Kidney (tissue), 22 donors: ENCODE measurements at places on chromosomes 6 and 20. TPM values are rescaled to one million over a fixed set of nuclear protein-coding genes. Genes with fewer than 3 reads are reported as not detected.

EMILIN3 gene
- total RNA-seq: 0.50 TPM

SUN5 gene
- total RNA-seq: not detected

FAM217A gene
- total RNA-seq: not detected

SLCO4A1 gene
- 80.3 TPM for total RNA-seq

MYLK2 gene
- not detected for total RNA-seq

GJA1 gene
- 47.8 TPM for total RNA-seq

SLC16A10 gene
- total RNA-seq: 3.7 TPM

EDN3 gene
- 0.19 TPM for total RNA-seq

FOXA2 gene
- total RNA-seq: 0.13 TPM

AGER gene
- total RNA-seq: 13.0 TPM

LGSN gene
- 0.19 TPM for total RNA-seq
